BJ (cell line): ENCODE measurements at places on chromosomes 12 and 14. TPM values are rescaled to one million over a fixed set of nuclear protein-coding genes. Genes with fewer than 3 reads are reported as not detected.
A peak's percentile ranks its signal among the peaks of the same experiment; 100 is the strongest.

- no peak for DNase-seq
Measured at GRCh38 chr14:66293533-66294105, 192.6 kb upstream of the CCDC196 start.

DNA sequence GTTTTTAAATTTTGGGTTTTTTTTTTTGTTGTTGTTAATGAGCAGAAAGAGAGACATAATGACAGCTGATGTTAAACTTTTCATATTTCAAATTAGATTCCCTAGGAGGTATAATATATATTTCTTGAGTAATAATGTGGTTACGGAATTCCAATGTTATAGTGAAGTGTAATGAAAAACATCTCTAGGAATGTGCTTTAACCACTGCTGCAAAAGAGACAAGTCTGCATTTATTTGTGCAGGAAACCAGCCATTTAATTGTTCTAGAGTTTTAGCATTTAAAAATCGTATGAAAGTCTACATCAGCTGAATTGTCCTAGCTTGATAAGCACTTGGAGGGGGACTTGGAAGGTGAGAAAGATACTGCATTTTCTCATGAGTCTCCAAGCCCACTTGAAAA, 14.3 kb downstream of the SERPINA10 start:
- no peak for DNase-seq

GRCh38 chr12:11773889-11774677, 124.6 kb downstream of the ETV6 start:
- DNase-seq = no peak

- no peak for DNase-seq
Measured at GRCh38 chr14:57747036-57747435, 118.9 kb downstream of the SLC35F4 start.

GRCh38 chr12:98724384-98725155, 79.5 kb downstream of the APAF1 start:
- DNase-seq = no peak

DNA sequence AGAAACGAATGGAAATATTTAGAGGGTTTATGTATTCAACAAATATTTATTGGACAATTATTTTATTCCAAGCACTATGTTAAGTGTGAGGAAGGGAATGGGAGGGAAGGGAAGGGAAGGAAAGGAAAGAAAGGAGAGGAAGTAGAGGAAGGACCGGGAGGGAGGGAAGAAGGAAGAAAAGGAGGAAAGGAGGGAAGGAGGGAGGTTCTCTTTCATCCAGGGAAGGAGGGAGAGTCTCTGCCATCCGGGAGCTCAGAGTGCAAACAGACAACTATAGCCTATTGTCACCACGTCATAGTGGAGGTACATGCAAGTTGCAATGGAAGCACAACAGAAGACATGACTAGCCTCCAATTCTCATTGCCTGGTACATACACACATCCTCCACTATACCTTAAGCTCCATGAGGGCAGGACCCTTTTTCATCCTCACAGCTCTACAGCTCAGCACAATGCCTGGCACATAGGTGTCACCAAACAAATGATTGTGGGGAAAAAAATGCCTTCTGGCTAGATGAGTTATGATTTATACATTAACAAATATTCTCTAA, 48.1 kb downstream of the DAD1 start:
- DNase-seq = no peak

GRCh38 chr12:18690653-18691052, 47.2 kb downstream of the PLCZ1 start:
- DNase-seq = peak; percentile 41

DNA sequence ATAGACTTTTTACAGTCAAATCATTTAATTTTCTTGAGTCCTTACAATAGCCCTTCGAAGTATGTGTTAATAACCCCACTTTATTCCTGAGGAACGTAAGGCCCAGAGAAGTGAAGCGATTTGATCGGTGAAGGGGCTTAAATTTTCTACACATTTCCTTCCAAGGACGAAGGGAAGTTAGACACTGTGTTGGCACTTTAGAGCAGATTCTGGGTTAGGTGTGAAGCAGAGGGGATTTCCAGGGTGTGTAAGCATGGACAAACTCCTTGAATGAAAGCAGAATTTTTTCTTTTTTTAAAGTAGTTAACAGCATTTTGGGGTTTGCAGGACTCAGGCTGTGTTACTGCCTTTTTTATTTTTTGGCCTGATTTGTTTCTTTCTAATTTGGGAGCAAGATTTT, 38.9 kb downstream of the PRORP start:
- no peak for DNase-seq

- no peak for DNase-seq
Measured at GRCh38 chr12:119938049-119938667, 50.9 kb upstream of the BICDL1 start.

- no peak for DNase-seq
Measured at GRCh38 chr12:50695961-50696360, 67.9 kb upstream of the ATF1 start.

DNA sequence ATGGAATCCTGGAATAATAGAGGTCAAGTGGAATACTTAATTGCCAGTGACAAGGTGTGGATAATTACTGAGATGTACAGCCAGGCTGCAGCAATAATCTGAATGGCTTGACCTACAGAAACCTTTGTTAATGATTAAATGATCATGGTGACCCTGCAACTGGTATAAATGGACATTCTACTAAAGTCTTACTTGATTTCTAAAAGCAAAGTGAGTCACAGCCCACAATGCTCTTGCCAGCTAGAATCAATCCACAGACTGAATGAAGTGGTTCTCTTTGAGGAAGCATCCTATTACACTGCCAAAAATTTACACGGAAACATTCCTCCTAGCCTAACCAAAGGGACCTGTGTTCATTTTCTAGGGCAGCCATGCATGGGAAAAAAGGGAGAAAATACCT, 518.5 kb downstream of the SOX5 start:
- no peak for DNase-seq

GRCh38 chr14:46325157-46325556, 326.4 kb downstream of the RPL10L start:
- no peak for DNase-seq

- DNase-seq = no peak
Measured at GRCh38 chr12:93300611-93301021, 77.1 kb upstream of the NUDT4 start.

DNA sequence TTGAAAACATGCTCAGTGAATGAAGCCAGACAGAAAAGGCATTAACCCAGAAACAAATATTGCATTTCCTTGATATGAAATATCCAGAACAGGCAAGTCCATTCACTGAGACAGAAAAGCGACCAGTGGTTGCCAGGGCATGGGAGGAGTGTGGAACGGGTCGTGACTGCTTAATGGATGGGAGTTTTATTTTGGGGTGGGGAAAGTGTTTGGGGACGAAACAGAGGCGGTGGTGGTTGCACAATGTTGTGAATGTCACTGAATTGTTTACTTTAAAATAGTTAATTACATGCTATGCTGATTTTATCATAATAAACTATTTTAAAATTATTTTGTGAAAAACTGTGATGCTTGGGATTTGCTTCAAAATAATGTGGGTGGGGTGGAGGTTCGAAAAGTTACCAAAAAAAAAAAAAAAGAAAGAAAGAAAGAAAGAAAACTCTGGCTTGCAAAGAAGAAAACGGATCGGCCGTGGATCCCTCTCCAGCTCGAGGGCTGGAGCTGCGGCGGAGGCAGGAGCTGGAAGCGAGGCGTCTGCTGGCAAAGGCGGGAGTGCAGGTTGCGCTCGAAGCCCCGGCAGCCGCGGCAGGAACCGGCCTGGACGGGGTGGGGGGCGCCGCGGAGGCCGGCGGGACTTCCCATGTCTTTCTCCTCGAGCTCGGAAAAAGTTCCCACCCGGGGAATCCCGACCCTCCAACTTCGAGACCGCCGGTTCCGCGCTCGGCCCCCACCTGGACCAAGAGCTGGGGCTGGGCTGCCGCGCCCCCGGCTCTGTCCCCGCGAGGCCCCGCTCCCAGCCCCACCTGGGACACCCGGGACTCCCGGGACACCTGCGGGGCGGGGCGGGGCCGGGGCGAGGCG, 524 bp upstream of the P2RX2 start:
- DNase-seq = no peak

- peak; percentile 92 for DNase-seq
Measured at GRCh38 chr12:52191841-52192791, at the start of gene KRT80. TSS of gene KRT80 (minus strand) at chr12:52192014. CDS start at chr12:52191902, 112 bp downstream.

DNA sequence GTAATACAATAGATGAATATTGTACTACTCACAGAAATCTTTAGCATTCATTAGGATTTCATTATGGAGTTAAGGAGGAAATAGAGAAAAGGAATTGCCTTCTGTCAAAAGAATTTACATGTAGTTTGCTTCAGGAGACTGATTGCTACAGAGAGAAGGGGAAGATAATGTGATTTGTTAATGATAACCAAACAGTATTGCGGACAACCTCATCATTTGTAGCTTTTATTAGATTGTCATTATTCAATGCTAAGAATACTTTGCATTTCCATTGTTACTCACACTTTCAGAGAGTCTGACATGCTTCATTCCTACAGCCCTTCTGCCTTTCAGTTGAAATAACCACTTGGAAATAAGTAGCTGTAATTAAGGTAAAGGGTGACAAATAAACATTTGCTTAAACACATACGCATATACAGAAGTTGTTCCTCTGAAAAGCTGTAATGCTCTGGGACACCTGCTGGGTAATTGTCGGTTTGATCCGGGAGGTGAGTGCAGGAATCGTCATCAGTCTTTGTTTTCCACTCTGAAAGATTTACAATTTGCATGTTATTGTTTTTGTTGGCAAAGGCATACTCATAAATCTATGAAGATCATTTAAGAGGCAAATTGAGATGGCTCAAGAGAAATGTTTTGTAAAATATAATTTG, 600.2 kb downstream of the TRHDE start:
- DNase-seq = no peak

GRCh38 chr14:36094963-36095362, 81.6 kb downstream of the PTCSC3 start:
- no peak for DNase-seq

DNA sequence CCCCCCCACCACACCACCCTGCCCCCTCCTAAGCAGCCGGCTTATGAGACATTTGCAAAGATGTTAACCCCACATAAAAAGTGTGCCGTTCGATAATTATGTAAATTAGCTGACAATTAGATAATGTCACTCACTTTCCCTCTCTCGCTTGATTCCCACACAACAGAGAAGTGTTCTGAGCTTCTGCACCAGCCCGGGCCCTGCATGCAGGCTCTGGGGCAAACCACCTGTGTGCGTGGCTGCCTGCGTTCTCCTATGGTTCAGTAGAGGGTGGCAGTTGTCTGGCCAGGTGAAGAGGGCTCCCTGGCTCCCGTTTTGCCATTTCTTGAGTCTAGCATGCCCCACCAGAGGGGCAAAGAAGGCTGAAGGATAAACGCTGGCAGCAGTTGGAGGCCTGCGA, 68.0 kb downstream of the NRXN3 start:
- no peak for DNase-seq

DNA sequence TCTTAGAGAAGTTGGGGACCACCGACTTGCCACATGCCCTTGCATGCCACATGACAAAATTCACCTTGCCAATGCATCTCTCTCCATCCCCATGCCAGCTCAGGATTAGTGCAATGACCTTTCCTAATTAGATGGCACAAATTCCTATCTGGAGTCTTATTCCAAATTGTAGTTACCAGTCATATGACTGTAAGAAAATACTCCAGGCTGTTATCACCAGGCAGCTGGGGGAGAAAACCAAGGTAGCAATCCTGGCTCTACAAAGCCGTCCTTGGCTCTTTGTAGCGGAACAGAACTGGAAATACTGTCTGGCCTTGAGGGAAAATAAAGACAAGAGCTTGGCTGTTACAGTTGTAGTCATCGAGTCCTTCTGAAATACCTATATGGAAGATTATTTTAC, 208.5 kb upstream of the DIO2 start:
- DNase-seq = no peak

DNA sequence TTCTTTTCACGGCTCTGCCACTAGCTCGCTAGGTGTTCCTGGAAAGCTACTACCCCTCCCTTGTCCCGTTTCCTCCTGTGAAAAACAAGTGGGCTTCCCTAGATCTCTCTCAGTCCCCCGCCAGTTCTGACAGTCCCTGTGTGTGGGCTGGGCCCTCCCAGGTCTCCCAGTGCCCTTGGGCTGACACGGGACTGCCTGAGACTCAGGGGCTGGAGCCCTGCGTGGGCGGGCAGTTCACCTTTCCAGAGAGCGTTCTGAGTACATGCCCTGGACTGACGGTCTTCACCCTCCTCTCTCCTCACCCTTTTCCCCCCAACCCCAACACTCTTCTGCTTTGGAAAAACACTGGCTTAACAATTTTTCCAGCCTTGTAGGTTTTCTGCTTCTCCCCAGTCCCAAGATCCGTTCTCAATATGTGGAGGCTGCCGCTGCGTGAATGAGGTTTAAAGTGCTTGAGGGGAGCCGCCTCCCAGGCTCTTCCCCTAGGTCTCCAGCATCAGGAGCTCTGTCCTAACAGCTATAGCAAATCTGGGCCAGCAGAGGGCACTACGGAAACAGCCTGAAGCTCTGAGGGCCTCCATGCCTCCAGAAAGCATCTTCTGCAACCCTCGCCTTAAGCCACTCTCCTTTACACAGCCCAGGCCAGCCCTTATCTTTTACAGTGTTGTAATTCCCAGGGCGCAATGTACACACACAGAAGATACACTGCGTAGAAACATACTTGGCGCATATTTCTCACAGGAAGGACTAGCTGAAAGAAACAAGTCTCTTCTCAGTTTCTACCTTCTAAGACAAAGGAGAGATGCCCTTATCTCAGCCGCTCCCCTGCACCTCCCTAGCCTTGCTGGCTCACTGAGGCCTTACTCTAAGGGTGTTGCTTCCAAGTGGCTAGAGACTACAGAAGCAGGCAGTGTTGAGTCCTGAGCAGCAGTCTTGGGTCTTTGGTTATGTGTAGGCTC, 10.4 kb upstream of the DCD start:
- DNase-seq = no peak

- no peak for DNase-seq
Measured at GRCh38 chr12:97542666-97543280, 80.2 kb downstream of the RMST start.

DNA sequence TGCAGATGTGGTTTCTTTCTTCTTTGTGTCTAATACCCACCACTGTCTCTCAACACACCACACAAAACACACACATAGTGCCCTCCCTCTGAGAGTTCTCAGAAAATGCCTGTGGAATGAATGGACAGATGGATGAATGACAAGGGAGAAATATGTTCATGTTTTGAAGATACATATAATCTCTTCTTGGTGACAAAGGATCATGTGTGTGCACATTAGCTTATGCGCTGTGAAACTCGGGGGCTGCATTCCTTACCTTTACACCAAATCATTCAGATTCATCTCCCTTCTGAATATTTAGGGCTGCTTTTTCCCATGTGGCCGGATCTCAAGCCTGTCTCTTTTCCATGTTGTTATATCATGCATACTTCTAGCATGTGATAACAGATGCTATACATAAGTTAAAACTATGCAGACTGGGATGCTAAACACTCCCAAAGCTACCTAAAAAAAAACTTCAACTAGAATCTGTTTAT, 111.4 kb downstream of the EPS8 start:
- DNase-seq = no peak

TMEM132C gene
- polyA plus RNA-seq = not detected in 2 replicates

RFC5 gene
- polyA plus RNA-seq = 11.5 and 13.3 TPM in 2 replicates

ACRBP gene
- 0.17 and 0.40 TPM in 2 replicates for polyA plus RNA-seq

SRRM4 gene
- not detected in 2 replicates for polyA plus RNA-seq

DNAL1 gene
- polyA plus RNA-seq = 2.4 and 6.6 TPM in 2 replicates

PTPRO gene
- 0.23 and 0.60 TPM in 2 replicates for polyA plus RNA-seq

ESPL1 gene
- polyA plus RNA-seq = 3.0 and 7.3 TPM in 2 replicates

SMCO2 gene
- 0.09 and 0.23 TPM in 2 replicates for polyA plus RNA-seq

BATF gene
- not detected in 2 replicates for polyA plus RNA-seq

OR4K14 gene
- polyA plus RNA-seq = not detected in 2 replicates

TXNDC16 gene
- 1.1 and 2.0 TPM in 2 replicates for polyA plus RNA-seq

VWF gene
- polyA plus RNA-seq = 0.06 and 0.07 TPM in 2 replicates

NOC4L gene
- 3.9 and 8.1 TPM in 2 replicates for polyA plus RNA-seq
